ENCODE measurements at places on chromosomes 2 and 18.

GRCh38 chr18:44180683-44181082 is 500.0 kb upstream of the SETBP1 start:
- DNase-seq, result peak; percentile 13

- DNase-seq, result no peak
These were observed 238.4 kb downstream of the CMPK2 start for GRCh38 chr2:6627316-6627715.

- DNase-seq, result no peak
These were observed 228.0 kb downstream of the MYT1L start for GRCh38 chr2:2102866-2103653.

DNA sequence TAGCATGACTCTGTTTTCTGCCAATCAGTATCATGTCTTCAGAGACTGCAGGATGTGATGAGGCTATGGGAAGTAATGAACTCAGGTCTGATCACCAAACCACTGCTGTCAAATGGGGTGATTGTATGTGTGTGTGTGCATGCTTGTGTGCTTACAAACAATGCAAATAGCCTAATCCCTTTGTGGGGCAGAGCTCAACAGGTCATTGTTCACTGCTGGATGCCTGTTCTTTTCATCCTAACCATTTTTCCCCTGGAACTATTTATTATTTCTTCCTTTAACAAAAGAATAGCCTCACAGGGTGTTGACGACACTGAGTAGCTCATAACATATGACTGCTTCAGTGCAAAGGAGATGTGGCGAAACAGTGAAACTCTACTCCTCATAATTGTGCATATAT is 55.9 kb downstream of the NXPH2 start:
- DNase-seq, result no peak

DNA sequence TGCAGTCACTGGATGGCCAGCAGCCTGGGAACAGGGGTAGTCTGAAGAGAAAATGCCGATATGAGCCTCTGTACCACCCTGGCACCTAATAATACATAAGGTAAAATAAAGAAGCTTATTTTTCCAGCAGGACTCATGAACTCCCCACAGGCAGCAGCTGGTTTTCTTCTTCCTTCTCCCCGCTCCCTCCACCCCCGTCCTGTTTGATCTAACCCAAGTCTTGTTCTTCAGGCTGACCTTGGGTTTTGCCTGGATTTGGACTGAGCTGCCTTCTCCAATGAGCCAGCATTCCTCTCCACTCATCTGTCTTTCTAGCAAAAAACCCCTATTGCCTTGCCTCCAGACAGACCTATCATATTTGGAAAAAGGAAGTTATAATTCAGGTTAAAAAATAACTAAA is 111.8 kb downstream of the CELF4 start:
- DNase-seq, result no peak

- DNase-seq, result no peak
These were observed 623.1 kb downstream of the TSN start for GRCh38 chr2:122378521-122378920.

GRCh38 chr2:181847198-181847556 is 44.4 kb upstream of the ITPRID2 start:
- DNase-seq, result no peak

GRCh38 chr18:68314403-68314802 is 400.5 kb downstream of the TMX3 start:
- DNase-seq, result no peak

DNA sequence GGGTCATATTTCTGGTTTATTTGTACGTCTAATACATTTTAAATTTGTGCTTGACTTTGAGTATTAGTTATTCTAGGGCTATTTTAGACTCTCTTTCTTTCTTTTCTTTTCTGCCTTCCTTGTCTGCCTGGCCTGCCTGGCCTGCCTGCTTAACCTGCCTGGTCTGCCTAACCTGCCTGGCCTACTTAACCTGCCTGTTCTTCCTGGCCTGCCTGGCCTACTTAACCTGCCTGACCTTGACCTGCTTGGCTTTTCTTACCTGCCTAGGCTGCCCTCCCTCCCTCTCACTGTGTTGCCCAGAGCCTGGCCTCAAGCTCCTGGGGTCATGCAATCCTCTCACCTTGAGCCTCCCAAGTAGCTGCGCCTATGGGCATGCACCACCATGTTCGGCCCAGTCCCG is 83.7 kb downstream of the PMAIP1 start:
- no peak for DNase-seq

GRCh38 chr2:55733335-55733734 is 39.7 kb upstream of the PNPT1 start:
- DNase-seq, result peak; percentile 80

DNA sequence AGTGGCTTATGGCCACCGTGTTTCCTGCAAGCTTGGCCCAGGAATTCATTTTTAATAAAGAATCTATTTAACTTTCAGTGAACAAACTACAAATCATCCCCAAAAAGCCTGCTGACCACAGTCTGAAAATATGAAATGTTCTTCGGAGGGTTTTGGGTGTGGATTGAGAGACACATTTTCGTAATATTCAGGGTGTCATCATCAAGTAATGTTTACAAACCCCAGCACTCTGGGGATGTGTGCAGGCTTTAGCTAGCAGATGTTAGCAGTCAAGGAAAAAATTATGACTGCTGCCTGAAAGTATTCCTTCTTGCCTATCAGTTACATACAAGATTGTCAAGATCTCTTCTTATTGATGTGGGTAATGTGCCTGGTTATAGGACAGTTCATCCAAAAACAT is 143.9 kb upstream of the FN1 start:
- peak; percentile 91 for DNase-seq

DNA sequence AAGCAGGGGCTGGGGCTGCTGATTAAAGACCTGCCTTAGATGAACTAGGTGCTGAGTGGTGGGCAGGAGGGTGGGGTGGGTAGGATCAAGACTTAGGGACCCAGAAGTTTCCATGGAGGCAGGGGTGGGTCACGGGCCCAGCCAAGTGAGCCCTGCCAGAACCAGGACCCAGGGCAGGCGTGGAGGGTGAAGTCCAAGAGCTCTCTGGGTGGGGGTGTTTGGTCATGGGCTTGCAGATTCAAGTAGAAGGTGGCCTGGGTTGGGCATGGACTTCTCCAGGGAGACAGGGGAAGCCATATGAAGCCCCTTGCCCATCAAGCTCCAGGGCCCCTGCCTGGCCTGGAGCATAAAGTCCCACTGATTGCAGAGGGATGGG is 168.8 kb downstream of the SMAD7 start:
- DNase-seq, result no peak

DNA sequence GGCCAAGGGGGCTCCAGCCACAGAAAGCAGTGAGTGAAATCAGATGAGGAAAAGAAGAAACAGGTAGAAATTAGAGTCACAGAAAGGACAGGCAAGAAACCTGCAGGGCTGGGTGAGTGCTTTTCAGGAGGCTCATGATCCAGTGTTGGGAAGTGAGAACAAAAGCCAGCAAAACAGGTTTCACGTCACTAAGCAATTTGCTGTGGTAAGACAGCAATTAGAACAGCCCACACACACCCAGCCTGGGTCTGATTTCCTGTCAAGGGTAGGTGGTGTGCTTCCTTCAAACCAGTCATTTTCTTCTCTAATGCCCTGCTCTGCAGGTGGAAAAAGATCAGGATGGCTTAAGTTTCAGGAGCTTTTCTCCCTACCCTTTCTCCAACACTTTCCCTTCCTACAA is 52.9 kb upstream of the XDH start:
- DNase-seq, result no peak

GRCh38 chr2:152407204-152407721 is 72.3 kb downstream of the FMNL2 start:
- peak; percentile 66 for DNase-seq

DNA sequence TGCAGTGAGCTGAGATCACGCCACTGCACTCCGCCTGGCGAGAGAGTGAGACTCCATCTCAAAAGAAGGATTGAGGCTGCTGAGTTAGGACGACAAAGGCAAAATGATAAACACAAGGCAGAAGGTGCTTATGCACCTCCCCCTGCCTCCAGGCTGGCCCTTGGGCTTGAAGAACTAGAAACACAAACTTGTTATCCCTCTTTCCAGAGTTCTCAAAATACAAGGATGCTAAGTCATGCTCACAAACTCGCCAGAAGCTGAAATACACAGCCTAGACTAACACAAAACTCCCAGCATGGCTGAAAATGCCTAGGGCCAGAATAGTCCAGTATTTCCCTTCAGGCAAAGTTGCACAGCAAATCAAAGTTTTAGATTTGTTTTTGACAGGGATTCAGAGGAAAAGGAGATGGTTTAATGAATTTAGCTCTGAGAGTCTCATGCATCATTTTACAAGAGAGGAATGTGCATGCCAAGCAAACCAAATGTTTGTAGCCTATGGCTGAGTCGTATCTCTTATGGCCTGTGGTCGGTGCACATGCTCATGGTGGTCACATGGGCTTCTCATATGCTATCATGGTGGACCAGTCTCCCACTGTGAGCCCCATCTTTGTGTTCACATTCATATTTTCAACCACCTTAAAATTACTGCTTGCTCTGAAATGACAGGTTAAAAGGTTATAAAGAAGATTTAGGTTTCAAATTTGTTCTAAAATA is 16.2 kb upstream of the MREG start:
- DNase-seq, result no peak

DNA sequence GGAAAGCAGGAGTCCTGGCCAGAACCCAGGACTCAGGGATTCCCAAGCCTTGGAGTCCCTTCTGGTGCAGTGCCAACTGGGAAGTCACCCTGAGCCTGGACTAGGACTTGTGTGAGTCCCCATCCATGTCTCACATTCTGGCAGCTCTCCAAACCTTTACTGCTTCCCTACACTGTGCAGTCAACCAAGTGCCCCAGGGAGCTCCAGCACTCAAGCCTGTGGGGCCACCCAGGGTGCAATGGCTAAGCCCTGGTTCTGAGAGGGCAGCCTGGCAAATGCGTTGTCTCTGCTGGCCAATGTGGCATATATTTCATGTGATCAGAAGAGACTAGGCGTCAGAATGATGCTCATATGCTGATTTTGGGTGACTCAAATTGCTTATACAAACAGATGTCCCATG is 223.4 kb downstream of the SP3 start:
- DNase-seq, result no peak

DNA sequence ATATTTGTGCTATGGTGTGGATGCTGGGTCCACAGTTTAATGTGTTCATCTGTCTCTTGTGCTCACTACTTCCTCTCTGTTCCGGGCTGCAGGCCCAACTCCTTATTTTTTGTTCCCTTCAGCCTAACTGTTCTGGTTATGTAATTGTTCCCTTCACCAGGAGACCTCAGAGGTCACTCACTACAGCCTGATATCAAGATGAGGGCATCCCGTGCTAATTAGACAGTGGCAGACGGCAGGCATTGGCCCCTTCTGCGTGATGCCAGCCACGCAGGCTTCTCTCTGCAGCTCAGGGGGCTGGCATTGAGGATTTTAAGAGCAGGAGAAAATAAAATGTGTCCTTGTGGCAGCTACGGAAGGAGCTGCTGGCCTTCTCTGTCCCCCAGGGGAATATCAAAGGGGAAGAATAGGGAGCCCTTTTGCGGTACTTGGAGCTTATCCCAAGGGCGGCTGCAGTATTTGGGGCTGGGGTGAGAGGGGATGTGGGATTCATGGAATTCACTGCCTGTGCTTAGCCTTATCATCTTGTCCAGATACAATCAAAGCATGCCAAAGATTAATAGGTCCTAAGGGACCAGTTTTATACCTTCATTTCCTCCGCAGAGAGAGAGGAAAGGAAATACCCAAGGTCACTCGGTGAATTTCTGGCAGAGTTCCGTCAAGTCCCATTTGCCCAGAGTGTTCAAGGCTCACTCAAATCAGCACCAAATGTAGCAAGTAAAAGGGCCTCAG is 53.3 kb upstream of the TRIB2 start:
- no peak for DNase-seq

- DNase-seq, result no peak
These were observed 330.1 kb downstream of the CMPK2 start for GRCh38 chr2:6535572-6535971.

GRCh38 chr2:68344031-68344430 is 21.1 kb upstream of the PLEK start:
- no peak for DNase-seq

DNA sequence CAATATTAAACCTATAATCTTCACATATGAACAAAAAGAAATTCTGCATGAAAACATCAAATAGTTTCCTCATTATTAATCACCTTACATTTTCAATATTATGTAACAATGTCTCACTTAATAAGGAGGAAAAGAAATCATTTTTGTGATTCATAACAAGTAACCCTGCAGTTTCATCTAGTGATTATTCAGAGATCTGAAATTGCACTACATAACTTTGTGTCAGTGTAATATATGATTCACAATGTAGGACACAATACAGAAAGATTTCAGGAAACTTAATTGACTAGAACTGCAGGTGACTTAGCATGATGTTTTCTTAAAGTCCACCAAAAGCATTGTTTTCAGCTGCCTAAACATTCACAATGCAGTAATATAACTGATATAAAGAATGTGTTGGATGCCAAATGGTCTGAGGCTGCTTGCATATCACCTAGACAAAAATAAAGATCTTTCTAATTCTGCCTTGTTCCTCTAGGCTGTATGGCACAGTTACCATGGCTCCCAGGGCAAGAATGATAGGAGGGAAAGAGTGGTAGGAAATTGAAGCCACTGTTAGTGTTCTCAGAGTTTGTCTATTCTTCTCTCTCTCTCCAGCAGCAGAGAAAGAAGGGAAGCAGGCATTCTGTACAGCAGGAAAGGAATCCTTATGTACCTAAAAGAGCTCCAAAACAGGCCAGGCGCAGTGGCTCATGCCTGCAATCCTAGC is 366.6 kb downstream of the FSIP2 start:
- DNase-seq, result peak; percentile 6

DNA sequence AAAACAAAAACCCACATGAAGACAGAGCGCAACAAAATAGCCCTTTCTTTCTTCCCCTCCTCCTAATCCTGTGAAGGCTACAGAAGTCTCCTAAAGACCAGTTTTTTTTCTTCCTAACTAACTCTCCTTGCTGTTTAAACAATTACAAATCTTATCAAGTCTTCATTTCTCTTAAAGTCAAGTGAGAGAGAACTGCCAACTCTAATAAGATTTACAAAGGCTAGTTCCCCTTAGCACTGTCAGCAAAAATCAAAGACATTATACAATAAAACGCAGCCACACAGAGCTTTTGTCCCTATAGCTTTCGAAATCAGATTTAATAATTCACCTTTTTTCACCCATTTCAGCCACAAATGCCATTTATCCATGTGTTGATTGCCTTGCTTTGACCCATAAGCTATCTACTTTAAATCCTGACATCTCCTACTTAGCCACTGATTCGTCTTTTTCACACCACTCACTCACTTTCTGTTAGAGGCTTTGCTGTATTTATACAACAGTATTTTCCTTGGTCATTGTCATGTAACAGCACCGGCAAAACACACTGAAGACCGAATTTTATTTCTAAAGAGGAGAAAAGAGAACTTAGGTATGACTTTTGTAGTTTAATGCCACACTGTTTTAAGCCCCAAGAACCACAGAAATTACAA is 5.9 kb downstream of the NRXN1 start:
- no peak for DNase-seq

- no peak for DNase-seq
These were observed 10.2 kb upstream of the ATRAID start for GRCh38 chr2:27201675-27202074.

DNA sequence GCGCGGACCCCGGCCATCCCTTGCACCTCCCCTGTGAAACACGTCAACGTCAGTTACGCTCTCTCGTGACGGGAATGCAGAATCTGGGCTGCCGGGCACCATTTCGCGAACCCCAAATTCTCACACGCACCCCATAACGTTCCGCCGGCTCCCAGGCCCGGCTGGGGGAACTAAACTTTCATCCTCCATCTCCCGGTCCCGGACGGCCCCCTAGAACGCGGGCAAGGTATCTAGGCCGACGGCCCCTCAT is 544 bp downstream of the DNAJC27 start:
- no peak for DNase-seq

Data from fibroblast of the aortic adventitia (primary cell).